ENCODE measurements at places on chromosomes 3 and 15.

DNA sequence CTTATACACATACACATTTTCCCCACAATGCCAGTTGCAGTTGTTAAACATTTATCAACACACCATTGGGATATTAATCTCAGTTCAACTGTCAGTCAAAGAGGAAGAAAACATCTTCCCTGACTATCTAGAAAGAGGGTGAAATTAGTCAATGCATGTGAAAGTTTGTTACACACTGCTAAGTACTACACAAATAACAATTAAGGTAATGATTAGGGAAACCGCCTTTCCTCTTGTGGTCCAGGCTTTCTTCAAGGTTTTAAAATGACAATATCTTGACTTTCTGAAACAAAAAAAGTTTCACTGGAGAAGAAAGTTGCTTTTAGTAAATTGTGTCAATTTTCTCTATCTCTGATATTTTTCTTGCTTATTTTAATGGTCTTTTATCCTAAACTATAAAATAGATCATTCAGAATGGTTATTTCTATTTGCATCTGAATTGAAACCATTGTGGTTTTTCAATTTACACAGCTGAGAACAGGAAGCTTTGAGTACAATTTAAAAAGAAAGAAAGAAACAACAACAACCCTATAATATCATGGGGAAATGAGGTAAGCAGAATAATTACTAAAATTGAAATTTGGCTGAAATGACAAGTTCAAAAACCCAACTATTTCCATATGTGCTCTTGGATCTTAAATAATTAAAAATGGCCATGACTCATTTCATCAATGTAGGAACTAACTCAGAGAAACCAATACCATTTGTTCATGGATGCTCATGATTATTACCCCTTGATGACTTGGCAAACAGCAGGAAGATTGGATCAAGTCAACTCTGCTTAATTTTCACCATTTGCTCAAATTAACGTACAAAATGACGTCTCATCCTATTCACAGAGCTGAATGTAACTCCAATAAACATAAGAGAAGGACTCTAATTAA is 31.7 kb downstream of the GPR149 start:
- DNase-seq, result no peak

GRCh38 chr15:89971592-89971997 is 29.5 kb upstream of the ZNF710 start:
- no peak for DNase-seq

DNA sequence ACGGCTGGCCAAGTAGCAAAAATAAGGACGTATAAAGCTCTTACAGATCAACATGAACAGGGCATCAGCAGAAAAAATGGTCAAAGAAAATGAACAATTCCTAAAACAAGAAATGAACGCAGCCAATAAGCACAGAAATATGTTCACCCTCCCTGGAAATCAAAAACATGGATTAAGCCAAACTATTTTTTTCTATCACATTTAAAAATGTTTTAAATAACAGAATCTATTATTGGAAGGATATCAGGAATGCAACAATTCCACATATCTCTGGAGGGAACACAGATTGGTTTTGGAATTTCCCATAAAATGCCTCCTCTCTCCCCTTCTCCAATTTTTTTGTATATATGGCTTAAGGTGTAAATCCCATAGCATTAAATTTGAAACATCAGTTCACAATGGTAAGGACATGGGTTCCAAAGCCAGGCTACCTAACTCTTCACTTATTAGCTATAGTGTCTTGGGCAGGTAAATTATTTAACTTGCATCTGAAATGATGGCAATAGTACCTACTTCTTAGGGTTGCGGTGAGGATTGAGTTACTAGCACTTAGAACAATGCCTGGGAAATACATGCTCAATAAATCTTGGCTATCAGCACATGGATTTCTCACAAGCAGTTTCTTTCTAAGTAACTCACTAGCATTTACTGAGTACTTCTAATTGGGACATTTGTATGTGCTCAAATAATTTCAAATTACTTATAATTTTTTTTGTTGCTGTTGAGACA is 10.1 kb downstream of the UACA start:
- DNase-seq, result no peak

DNA sequence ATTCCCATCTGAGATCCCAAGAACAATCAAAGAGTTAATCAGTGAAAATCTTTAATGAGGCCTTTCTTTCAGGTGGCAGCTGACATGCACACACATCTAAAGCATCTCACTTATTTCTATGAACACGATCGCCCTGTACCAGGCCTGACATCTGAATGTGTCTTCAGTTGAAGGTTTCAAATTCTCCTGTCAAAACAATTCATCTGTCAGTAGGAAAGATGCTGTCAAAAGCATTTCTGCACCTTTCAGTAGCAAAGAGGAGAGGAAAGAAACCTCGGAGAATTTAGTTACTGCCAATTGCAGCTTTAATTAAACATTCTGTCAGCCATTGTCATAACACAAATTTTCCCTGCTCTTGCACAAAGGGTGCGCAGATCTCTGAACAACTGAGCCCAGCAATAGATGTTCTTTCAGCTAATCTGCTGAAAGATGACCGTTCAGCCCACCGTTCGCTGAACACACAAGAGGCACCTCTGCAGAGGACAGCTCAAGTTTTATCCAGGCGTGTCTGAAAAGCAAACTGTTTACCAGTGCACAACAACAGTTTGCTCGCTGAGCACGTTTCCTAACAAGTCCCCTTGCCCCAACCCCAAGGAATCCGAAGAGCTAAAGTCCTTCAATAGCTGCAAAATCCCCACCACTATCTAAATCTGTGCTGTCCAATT is 34.1 kb downstream of the LRIG1 start:
- DNase-seq, result no peak

- DNase-seq, result no peak
These were observed 13.1 kb upstream of the ABHD2 start for GRCh38 chr15:89075101-89075640.

DNA sequence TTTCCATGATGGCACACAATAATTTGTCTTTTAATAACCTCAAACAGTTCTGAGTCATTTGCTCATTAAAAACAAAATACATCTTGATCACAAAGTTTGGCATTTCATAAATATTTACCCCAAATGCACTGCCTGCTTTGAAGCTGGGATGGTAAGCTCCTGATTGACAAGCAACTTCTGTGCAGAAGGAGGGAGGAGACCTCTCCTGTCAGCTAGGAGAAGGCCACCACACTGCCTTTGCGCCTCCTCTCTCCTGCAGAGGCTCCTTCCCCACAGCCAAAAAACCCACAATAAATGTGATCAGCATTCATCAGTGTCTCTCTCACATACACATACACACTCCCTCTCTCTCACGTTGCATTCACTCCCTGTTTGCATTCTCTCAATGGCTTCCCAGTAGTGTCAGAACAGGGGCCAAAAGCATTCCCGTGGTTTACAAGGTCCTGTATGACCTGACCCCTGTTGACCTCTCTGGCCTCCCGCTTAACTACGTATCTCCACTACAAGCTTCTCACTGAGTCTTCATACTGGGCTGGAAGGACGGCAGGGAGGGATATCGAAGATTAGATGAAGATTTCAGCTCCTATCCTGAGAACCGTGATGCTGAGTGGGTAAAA is 216.4 kb downstream of the FOXP1 start:
- DNase-seq, result no peak

GRCh38 chr3:18111796-18112232 is 313.3 kb downstream of the SATB1 start:
- no peak for DNase-seq

DNA sequence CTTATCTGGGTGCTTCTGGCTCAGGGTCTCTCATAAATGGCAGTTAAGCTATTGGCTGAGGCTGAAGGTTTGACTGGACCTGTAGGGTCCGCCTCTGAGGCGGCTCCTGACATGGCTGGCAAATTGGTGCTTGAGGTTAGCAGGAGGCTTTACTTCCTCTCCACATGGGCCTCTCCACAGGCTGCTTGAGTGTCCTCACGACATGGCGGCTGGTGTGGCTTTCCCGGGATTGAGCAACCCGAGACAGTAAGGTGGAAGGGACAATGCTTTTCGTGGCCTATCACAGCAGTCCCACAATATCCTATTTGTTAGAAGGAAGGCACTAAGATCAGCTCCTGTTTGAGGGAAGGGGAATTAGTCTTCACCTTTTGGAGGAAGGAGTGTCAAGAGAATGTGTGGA is 267.3 kb upstream of the LRRFIP2 start:
- no peak for DNase-seq

All from pulmonary artery endothelial cell (primary cell).